ENCODE measurements at places on chromosomes 1 and 21.

GRCh38 chr1:86507935-86508582 lies 38.8 kb upstream of the CLCA4 start:
- DNase-seq = no peak

- DNase-seq = no peak
Measured at GRCh38 chr21:32281531-32281930, 2.7 kb upstream of the MIS18A start.

DNA sequence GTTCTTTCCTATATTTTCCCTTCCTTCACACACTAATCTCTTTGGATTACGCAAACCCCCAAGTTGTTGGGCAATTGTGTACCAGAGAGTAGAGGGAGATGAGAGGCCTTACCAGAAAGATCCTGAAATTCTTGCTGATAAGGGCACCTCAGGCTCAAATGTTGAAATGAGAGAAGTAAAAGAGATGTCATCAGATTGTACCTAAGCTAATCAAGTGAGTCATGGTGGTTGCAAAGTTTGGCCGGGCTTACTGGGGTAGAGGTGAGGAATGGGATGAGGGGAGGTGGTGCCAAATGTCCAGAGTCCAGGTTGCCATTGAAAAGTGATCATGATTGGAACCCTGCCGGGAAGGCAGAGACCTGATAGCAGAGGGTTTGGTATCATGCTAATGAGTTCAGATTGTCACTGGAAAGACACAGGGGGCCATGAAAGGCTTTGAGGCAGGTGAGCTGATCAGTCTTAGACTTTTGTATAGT lies 43.1 kb downstream of the OPTC start:
- no peak for DNase-seq

DNA sequence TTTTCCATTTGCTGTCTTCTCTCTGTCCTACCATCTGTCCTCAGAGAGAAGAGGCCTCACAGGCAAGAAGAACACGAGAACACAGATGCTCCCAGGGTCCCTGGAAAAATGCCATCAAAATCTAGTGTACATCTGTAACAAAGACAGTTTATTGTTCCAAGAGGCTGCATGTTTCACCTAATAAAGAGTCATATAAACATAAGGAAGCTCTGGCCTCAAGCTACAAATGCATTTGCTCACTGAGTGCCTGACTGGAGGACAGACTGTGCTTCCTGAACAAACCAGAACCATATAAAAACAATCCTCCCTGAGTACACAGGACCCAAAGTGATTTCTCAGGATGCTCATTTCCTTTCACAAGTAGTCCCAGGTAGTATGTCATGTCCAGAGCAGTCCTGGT lies 76.3 kb upstream of the SLC44A3 start:
- no peak for DNase-seq

All from stimulated activated CD4-positive, alpha-beta T cell treated with anti-CD3 and anti-CD28 coated beads, Interleukin-2, amount 100 ng/mL, for 24 hours (primary cell).